SHP77 (cell line): ENCODE measurements at places on chromosomes 5 and 9.
A peak's percentile ranks its signal among the peaks of the same experiment; 100 is the strongest.

DNA sequence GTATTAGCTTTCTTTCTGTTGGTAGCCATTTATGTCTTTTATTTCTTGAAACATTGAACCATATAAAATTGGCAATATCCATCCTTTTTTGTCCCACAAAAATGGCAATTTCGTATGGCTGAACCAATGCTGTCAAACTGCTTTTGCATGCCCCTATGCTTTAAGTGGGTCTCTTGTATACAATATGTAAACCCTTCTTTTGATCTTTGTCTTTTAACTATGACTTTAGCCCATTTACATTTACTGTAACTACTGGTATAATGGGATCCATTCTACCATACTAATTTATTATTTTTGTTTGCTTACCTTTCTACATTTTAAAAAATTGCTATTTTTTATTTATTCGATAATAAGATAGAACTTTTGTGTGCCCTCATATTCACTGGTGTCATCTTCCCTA is 93.4 kb downstream of the TENT4A start:
- no peak for DNase-seq

DNA sequence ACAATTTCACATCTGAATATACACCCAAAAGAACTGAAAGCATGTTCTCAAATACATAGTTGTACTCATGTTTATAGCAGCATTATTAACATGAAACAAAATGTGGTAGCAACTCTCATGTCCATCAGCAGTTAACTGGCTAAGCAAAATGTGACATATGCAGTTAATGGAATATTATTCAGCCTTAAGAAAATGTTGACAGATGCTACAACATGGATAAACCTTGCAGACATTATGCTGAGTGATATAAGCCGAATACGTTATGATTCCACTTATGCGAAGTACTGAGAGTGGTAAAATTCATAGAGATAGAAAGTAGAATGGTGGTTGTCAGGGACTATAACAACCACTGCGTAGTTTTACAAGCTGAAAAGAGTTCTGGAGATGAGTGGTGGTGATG is 1469.0 kb upstream of the ACO1 start:
- DNase-seq, result no peak

DNA sequence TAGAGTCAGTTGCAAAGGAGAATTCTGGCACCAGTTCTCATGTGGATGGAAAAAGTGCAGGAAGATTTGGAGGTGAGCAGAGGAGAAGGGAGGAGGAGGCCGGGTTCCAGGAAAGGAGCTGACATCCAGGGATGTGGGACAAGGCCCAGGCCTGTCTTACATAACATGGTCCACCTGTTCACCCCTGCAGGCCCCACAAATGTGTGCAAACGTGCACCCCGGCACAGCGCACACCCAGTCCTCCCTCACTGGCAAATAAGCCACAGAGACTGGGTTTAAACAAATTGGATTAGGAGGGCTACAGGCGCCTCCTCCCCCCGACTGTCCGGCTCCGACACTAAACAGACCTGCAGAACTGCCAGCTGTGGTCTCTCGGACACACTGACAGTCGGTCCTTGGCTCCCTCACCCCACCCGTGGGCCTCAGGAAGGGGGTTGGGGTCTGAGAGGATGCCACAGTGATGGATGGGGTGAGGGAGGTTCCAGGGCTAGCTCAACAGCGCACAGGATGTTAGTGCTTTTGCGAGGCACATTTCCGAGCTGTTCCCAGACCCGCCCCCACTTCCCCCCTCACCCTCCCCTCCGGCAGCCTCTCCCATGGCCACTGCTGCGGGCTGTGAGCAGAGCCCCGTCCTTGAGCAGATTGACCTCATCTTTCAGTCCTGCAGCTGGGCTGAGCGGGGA is 43.4 kb upstream of the IL17B start:
- DNase-seq, result peak; percentile 30

DNA sequence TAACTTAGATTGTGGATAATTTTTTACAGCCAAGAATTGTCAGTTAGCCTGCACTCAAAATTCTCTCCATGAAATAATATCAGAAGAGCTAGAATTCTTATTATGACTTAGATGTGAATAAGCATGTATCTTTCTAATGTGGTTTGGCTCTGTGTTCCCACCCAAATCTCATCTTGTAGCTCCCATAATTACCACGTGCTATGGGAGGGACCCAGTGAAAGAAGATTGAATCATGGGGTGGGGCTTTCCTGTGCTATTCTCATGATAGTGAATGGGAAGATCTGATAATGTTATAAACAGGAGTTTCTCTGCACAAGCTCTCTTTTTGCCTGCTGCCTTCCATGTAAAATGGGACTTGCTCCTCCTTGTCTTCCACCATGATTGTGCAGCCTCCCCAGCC is 176.8 kb downstream of the MAT2B start:
- no peak for DNase-seq

DNA sequence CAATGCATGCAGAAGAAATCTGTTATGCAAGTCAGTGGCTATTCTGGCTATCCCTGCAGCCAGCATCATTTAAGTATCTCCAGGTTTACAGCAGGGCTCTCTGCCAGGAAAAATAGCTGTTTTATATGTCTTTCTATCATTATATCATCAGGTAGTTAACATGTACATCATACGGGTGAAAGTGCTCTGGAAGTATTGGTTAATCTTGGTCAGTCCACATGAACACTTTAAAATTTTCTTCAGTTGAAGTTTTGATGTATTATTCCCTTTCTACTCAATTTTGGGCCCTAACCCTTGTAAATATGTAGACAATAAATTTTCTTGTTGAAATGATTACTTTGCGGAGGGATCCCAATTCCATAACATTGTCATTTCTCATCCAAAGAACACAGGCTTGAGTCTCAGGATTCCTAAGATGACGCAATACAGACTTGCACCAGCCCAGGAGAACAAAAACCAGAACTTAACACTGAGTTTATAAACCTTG is 67.5 kb downstream of the SEMA6A start:
- DNase-seq, result no peak

DNA sequence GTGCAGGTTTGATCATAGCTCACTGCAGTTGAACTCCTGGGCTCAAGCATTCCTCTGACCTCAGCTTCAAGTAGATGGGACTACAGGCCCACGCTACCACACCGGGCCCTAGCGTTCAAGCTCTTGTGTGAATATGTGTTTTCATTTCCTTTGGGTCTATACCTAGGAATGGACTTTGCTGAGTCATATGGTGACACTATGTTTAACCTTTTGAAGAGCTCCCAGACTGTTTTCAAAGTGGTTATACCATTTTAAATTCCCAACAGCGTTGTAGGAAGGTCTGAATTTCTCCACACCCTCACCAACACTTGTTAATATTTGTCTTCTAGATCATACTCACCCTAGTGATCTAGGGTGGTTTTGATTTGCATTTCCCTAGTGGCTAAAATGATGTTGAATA is 33.5 kb downstream of the FAF2 start:
- DNase-seq, result no peak

DNA sequence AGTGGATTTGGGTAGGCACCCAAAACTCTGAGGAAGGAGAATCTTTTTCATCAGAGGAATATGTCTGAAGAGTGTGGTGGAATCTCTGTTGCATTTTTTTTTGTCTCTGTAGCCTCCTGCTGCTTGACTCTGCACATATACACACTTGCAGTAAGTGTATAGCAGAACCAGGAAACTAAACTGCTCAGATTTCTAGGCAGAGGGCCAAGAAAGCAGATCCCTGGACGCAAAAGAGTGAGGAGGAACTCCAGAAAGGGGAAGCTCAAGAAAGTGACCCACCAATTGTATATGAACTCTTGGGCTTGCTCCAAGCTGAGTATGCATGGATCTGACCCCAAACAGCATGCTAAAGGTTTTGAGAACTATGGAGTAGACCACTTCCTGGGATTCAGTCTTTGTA is 181.8 kb downstream of the GADD45G start:
- no peak for DNase-seq

DNA sequence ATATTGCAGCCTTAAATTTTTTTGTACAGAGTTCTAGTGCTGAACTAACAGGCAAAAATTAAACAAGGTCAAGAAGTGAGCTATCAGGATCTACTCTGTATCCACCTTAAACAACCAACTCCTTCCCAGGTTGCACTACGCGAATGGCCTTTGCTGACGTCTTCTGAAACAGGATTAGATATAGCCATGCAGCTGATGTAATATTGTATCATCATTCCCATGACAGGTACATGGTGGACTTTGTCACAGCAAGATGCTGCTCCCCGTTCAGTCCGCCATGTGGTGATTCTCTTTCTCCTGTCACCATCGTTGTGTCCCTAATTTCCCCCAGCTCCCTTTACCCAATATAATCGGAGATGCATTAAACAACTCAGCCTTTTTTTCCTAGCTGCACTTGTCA is 328.9 kb downstream of the DEPDC1B start:
- DNase-seq, result no peak

DNA sequence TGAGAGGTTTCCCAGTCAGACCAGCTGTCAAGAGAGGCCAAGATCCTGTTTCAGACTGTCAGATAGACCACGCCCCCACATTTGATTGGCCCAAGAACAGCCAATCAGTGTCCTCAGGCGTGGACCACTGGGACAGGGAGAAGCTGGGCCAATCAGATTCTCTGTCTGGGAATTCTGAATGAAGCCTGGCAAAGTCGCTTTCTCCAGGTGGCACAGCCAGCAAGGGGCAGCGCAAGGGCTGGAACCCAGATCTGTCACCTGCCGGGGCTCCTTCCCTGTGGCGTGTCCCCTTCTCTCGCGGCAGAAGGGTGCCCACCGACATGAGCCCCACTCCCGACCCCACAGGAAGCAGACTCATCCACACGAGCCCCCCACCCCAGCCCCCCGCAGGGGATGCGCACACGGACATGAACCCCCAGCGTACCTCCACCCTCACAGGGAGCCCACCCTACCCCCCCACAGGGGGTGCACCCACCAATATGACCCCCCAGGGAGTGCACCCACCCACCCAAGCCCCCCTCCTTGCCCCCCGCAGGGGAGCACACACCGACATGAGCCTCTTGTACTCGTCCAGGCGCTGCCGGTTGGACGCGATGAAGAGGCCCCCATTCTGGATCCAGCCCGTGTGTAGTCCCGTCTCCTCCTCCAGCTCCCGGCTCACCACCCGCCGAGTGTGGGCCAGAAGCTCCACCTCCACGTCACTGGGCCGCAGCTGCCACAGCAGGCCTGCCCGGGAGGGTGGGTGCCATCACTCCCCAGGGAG is 6.1 kb downstream of the SARDH start:
- peak; percentile 63 for DNase-seq

- DNase-seq, result no peak
Observed at GRCh38 chr5:136067422-136067821, 38.6 kb downstream of the TGFBI start.

GRCh38 chr5:172661526-172661925 is 20.5 kb downstream of the NEURL1B start:
- no peak for DNase-seq

GRCh38 chr9:72978744-72979143 is 25.9 kb upstream of the ALDH1A1 start:
- DNase-seq, result no peak

GRCh38 chr9:133127340-133127981 is 6.4 kb upstream of the RALGDS start:
- DNase-seq, result no peak

- DNase-seq, result peak; percentile 34
Observed at GRCh38 chr9:14616188-14616982, 76.8 kb downstream of the ZDHHC21 start.

- no peak for DNase-seq
Observed at GRCh38 chr5:172868924-172869591, 35.0 kb downstream of the ERGIC1 start.

DNA sequence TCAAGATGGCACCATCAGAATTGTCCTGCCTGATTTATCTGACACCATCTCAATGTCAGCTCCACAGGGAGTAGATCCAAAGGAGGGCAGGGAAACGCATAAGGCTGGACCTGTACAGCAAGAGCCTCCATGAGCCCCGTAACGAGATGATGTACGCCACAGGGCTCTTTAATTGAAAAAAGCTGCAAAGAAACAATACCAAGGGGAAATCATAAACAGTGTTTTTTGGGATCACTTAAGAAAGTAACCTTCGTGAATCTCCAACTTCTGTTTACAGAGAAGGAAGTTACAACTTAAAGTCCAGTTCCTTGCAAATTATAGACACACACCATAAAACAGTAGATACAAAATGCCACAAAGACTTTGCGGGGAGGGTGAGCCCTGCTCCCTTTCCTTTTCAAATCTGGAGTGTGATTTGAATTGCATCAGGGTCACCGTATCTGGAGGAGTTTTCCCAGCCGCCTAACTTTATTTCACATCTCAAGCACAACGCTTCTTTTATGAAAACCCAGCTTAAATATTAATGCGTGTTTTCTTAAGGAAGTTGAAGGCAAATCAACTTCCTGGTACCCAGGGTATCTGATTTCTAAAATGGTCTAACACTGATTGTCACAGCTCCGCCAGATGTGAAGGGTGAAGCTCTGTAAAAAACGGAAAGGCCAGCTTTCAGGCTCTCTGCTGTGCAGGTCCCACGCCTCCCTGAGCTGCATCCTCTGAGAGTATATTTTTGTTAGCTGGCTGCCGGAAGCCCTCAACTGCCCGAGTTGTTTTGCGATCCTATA is 88.9 kb downstream of the EBF1 start:
- DNase-seq, result no peak

- DNase-seq, result no peak
Observed at GRCh38 chr5:88979244-88979643, 96.3 kb upstream of the MEF2C start.

GRCh38 chr9:16830806-16831205 is 39.7 kb downstream of the BNC2 start:
- no peak for DNase-seq

- DNase-seq, result peak; percentile 30
Observed at GRCh38 chr5:85049020-85049419, 664.3 kb upstream of the EDIL3 start.

DNA sequence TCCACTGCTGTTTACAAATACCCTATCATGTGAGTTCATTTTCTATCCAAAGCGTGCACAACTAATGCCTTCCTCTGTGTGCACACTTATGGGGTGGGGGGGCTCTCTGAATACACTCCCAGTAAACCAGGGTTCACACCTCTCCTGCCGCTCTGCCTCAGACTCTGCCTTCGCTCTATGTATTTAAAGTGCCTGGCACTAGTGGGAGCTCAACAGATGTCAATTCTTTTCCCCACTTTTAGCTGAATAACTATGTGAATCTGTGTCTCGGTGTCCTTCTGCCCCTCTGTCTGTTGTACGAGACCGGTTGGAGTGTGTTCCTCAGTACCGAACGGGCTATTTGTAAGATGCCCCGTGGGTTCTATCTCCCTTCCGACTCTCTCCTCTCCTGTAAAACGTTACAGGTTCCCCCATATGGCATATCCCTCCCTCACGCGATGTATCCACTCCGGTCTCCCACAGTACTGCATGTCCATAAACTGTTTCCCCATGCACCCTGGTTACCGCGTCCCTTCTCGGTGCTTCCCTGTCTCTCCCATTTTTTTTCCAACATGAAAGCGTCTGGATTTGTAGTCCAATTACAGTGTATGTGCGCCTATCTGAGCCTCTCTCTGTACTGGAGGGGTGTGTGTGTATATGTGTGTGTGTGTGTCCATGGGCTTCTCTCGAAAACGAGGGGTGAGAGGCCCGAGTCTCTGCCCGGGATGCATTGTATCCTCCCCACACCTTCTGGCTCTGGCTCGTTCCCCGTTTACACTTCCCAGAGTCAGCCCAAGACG is 1.6 kb downstream of the ELL2 start:
- DNase-seq, result no peak

DNA sequence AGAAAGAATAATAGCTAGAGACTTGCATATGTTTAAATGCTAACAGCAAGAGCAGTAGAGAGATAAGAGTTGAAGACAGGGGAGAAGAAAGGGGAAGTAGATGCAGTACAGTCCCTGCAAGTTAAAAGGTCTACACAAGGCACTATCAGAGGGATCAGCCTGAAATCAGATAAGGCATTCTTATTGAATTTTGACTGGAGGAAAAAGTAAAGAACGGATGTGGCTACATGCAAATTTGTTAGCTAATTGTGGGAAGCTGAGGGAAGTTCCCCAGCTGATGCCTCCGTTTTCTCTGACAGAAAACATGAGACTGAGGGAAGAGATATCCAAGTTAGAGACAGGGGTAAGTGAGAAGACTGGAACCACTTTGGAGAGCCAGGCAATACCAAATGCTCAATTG is 12.9 kb upstream of the RHOBTB3 start:
- no peak for DNase-seq
